ENCODE measurements at places on chromosomes 3 and 15. TPM values are rescaled to one million over a fixed set of nuclear protein-coding genes. Genes with fewer than 3 reads are reported as not detected.
A peak's percentile ranks its signal among the peaks of the same experiment; 100 is the strongest.

Gene TICRR
- not detected for total RNA-seq

Gene PPP2R3A
- total RNA-seq: 49.5 TPM

Gene PLCB2
- 8.4 TPM for total RNA-seq

Gene LTK
- total RNA-seq: not detected

Gene EPHA3
- 5.4 TPM for total RNA-seq

Gene C2CD4A
- not detected for total RNA-seq

Gene SKOR1
- not detected for total RNA-seq

DNA sequence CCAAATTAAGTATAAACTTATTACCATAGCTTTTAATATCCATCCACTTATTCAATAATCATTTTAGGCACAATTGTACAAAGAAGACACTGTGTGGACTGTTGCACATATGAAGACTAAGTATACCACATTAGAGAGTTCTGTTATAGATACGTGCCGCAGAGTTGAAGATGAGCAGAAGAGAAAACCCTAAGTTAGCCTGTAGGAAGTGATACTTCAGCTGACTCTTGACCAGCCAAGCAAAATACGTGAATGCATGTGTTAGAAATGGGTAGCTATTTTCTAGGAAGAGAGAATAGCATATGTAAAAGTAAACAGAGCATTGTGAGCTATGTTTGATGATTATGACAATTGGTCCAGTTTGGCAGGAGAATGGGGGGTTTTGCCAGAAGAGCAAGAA is 272.0 kb upstream of the ATP11B start:
- H3K36me3 ChIP-seq: no peaks in the 10 kb centered on the region
- no peak overlapping the region for H3K27ac ChIP-seq
- H3K27me3 ChIP-seq: no peaks in the 10 kb centered on the region

DNA sequence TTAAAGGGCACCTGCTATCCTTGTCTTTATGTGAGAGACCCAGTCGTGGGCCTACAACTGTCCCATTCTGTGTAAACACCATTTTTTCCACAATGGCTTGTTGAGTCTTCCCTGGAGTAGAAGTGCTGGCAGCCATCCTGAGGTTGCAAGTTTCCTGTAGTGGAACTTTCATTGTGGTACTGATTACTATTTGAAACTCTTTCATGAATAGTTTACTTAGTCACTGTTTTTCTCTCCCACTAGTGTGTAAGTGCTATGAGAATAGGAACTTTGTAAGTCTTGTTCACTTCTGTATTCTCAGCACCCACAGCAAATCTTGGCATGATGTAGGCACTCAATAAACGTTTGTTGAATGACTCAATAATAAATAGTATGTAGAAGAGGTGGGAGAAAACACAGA is 48.6 kb downstream of the RARB start:
- H3K4me1 ChIP-seq: peaks cover 74% of the 10 kb centered on the region
- DNase-seq: no peak
- H3K36me3 ChIP-seq: no peaks in the 10 kb centered on the region
- H3K27ac ChIP-seq: no peak overlapping the region
- H3K4me3 ChIP-seq: no peak overlapping the region
- no peaks in the 10 kb centered on the region for H3K27me3 ChIP-seq

DNA sequence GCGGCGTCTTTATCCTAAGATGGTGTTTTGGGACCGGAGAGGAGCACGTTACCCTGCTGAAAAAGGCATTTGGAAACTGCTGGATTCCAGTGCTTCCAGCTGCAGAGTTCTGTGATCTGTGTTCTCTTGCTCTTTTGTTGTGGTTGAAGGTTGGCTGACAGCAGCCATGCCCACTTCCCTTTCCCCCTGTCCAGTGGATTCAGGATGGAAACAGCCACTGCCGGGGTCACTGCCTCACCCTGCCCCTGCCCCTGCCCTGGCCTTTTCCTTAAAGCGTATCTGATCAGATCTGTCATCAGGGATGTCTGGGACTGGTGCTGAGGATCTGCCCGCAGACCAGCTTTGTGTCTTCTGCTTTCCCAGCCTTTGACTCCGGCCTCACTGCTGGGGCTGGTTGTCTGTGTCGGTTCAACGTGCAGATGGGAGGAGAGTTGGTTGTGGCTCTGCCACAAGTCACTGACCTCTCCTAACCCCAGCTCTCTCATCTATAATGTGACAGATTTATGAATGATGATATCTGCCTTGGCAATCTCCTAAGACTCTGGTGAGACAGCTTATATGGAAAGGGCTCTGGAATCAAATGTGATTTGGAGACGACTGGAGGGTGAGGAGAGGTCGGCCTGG is 219.4 kb upstream of the BHLHE40 start:
- DNase-seq: no peak
- no peaks in the 10 kb centered on the region for H3K27me3 ChIP-seq
- no peaks in the 10 kb centered on the region for H3K36me3 ChIP-seq
- H3K27ac ChIP-seq: no peak overlapping the region

DNA sequence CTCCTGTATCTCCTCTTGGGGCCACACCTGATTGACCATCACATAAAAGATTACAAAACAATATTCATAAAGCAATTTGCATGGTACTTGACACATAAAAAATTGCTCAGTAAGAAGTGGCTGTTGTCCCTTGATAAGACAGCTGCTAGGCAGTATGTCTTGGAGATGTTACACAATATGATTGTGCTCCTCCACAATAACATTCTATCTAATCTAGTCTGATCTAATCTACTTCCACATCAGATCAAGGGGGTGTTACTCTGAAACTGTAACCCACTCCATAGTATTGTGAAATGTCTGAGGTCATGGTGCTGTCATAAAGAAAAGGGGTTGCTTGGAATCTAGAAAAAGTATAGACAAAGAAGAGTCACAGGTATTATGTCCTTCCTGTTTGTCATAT is 23.4 kb upstream of the AQP9 start:
- DNase-seq: no peak
- H3K27ac ChIP-seq: no peak overlapping the region
- H3K4me3 ChIP-seq: no peak overlapping the region
- no peaks in the 10 kb centered on the region for H3K36me3 ChIP-seq

DNA sequence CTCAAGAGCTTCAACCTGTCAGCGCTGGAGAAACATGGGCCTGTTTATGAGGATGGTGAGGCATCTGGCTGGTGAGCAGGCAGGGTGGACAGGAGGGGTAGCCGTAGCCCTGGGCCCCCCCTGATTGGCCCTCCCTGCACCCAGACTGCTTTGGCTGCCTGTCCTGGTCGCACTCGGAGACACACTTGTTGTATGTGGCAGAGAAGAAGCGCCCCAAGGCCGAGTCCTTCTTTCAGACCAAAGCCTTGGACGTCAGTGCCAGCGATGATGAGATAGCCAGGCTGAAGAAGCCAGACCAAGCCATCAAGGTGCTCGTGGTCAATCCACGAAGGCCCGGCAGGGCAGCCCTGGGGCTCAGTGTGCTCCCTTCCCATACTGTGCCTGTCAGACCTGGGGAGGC is 1.8 kb downstream of the APEH start:
- H3K4me1 ChIP-seq: peaks cover 18% of the 10 kb centered on the region
- DNase-seq: no peak
- no peaks in the 10 kb centered on the region for H3K27me3 ChIP-seq
- no peak overlapping the region for H3K27ac ChIP-seq

DNA sequence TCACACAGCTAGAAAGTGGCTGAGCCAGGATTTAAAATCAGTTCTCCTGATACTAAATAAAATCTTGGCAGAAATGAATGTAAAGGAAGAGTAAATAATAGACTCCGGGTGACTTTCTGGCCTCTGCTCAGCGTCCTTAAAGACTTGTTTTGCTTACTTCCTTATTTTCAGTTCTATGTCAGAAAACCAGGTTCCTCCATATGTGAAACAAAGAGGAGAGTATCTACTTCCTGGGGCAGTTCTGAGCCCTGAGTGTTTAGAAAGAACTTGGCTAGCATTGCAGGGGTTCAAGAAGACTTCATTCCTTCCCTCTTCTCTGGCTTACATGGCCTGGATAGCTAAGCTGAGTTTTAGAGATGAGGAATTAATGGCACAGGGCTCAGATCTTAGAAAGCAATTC is 222.8 kb upstream of the TLE3 start:
- H3K36me3 ChIP-seq: no peaks in the 10 kb centered on the region
- H3K27me3 ChIP-seq: no peaks in the 10 kb centered on the region
- H3K27ac ChIP-seq: no peak overlapping the region

DNA sequence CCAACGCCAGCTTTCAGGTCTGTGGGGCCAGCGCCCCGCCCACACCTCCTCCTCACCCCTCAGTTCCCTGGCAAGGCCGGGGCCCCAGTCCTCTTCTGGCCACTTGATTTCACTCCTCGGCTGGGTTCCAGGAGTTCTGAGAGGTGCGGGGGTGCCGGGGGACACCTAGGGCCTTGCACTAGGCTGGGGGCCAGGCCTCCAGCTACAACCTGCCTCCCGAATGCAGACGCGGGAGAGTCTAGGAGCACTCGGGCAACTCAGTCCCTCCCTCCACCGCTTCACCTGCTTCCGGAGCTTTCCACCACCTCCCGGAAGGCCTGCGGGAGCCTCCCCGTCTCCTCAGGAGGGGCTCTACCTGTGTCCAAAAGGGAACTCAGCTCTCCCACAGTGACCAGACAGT is 35.6 kb downstream of the TNK2 start:
- H3K27me3 ChIP-seq: no peaks in the 10 kb centered on the region
- peaks cover 52% of the 10 kb centered on the region for H3K36me3 ChIP-seq
- peak overlapping the region; percentile 74 for H3K27ac ChIP-seq
- H3K4me3 ChIP-seq: no peak overlapping the region

DNA sequence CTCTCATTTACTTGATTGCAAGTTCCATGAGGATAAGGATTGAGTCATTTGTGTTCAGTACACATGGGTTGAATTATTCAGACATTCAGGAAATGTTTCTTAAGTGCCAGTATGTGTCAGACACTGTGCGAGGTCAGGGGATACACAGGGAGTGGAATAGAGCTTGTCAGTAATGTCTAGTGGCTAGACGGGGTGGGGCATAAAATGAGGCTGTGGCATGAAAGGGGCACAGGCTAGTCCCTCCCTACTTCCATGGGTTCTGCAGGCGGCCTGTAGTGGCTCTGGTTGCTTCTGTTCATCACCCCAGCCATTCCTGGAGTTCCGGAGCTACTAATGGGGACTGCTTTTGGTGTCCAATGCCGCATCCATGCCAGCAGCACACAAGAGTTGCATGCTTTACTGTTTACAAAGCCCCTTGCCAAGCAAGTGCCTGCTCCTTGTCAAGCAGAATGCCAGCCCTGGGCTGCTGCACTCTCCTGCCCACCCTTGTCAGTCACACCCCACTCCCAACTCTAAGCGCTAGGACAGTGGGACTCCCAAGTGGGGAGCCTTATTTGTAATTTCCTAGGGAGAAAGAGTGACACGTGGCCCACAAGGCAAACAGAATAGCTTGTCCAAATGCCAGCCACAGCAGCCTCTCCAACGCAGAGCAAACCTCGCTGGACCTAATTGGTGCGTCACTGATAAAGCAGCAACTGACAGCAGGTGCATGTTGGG is 70.8 kb downstream of the RAB11A start:
- no peaks in the 10 kb centered on the region for H3K36me3 ChIP-seq
- peaks cover 5% of the 10 kb centered on the region for H3K4me1 ChIP-seq
- H3K27me3 ChIP-seq: no peaks in the 10 kb centered on the region

- no peak overlapping the region for H3K4me3 ChIP-seq
- no peaks in the 10 kb centered on the region for H3K36me3 ChIP-seq
- no peaks in the 10 kb centered on the region for H3K4me1 ChIP-seq
- H3K27me3 ChIP-seq: no peaks in the 10 kb centered on the region
- no peak for DNase-seq
Observed at GRCh38 chr15:31563001-31563400, 236.4 kb downstream of the KLF13 start.

- peaks cover 35% of the 10 kb centered on the region for H3K4me1 ChIP-seq
- no peak for DNase-seq
- H3K4me3 ChIP-seq: no peak overlapping the region
- no peaks in the 10 kb centered on the region for H3K27me3 ChIP-seq
- peak overlapping the region; percentile 17 for H3K27ac ChIP-seq
Observed at GRCh38 chr3:136838641-136839555, 20.0 kb downstream of the SLC35G2 start.

Data from right atrium auricular region (tissue), 2 donors.